CD4-positive, CD25-positive, alpha-beta regulatory T cell (primary cell): ENCODE measurements at places on chromosomes 2 and 18.

GRCh38 chr2:150811259-150811855, 323.9 kb upstream of the RND3 start:
- no peaks in the 10 kb centered on the region for H3K36me3 ChIP-seq
- no peak overlapping the region for H3K27ac ChIP-seq
- no peaks in the 10 kb centered on the region for H3K27me3 ChIP-seq
- no peak for DNase-seq
- H3K4me3 ChIP-seq = no peak overlapping the region

GRCh38 chr2:241234066-241234790, 45.8 kb downstream of the ANO7 start:
- H3K4me1 ChIP-seq = no peaks in the 10 kb centered on the region
- H3K27ac ChIP-seq = no peak overlapping the region
- H3K4me3 ChIP-seq = no peak overlapping the region
- H3K36me3 ChIP-seq = peaks cover 91% of the 10 kb centered on the region
- DNase-seq = no peak
- no peaks in the 10 kb centered on the region for H3K27me3 ChIP-seq

GRCh38 chr2:105691947-105692390, 52.7 kb upstream of the NCK2 start:
- DNase-seq = no peak
- H3K36me3 ChIP-seq = no peaks in the 10 kb centered on the region
- H3K27me3 ChIP-seq = peaks cover 2% of the 10 kb centered on the region
- no peaks in the 10 kb centered on the region for H3K4me1 ChIP-seq
- no peak overlapping the region for H3K27ac ChIP-seq
- H3K4me3 ChIP-seq = no peak overlapping the region

DNA sequence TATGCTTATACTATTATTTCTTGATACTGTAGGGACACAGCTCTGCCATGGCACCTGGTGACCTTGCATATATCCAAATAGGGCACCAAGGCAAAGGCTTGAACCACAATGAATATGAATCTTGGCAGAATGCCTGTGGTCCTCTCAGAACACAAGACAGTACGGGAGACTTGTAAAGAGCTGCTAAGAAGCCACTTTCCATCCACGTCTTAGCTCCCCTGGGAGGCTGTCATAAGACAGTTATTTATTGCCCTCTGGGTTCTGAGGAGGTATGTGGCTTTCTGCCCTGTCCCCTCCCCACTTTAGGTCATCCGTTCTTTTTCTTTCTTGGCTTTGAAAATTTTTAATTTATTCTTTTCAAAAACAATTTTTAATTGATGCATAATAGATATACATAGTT, 29.8 kb upstream of the MRPL33 start:
- no peak overlapping the region for H3K4me3 ChIP-seq
- H3K36me3 ChIP-seq = no peaks in the 10 kb centered on the region
- H3K4me1 ChIP-seq = no peaks in the 10 kb centered on the region
- H3K27me3 ChIP-seq = no peaks in the 10 kb centered on the region
- no peak overlapping the region for H3K27ac ChIP-seq

DNA sequence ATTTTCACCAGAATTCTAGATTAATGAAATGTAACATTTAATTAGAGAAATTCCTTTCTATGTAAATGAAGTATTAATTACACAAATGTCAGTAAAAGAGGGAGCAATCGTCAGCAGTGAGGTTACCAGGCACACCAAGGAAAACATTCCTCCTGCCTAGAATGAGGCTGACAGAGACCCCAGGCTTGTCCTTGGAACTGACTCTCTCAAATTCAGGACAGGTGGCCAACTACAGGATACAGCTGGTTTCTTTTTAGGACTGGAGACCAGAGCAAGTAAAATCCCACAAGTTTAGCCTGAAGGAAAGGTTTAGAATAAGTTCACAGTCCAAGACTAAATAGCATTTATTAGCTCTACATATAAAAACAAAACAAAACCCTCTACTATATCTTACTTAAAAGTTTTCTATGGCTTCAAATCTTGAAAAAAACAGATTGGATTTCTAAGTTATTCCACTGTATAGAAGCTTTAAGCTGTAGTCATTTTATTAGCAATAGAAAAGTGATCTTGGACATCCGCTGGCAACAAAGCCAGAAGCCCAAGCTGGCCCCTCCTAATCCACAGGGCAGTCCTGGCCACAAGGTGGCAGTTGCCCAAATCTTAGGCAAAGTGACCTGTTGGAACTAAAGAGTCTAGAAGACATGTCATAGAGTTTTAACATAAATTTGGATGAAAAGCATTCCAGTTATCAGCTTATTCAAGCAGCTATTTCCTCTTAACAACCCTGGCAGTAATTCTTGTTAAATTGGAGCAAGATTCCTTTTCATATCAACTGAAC, 81.0 kb downstream of the SP3 start:
- H3K36me3 ChIP-seq = no peaks in the 10 kb centered on the region
- peak; percentile 24 for DNase-seq
- H3K27me3 ChIP-seq = peaks cover 18% of the 10 kb centered on the region
- no peak overlapping the region for H3K27ac ChIP-seq

DNA sequence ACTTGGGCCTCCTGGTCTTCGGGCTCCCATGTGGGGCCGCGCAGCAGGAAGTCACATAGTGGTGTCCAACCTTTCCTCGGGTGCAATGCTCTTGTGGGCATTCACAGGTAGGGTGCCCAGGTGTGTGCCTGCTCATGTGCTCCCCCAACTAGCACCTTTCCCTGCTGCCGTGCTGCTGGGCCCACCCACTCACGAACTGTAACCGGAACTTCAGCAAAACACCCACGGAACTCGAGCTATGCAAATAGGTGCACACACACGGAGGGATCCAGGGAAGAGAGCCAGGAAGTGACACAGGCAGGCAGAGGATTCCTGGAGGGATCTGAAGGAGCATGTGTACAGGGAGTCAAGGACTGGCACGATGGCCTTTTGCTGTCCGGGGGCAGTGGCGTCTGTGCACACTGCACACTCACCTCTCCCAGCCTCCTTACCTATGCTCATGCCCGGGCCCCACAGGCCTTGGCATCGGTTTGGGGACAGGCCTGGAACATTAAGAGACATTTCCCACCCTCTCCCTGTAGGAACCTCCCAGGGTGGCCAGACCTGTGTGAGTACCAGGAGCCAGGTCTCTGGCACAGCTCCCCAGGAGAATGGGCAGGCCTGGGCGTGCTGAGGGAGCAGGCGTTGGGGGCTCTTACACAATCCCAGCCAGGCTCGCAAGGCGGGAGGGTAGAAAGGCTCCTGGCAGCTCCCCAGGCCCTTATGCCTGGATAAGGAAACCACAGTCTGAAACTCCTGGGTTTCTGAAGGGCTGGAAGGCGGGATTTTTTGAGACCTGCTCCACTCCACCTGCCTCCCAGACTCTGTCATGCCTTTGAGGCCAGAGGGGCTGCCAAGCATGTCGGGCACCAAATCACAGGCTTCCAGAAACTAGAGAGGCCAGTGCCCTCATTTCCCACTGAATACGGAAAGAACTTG, 6.6 kb upstream of the PTMA start:
- H3K36me3 ChIP-seq = no peaks in the 10 kb centered on the region
- H3K4me1 ChIP-seq = peaks cover 15% of the 10 kb centered on the region
- no peak overlapping the region for H3K4me3 ChIP-seq
- no peak for DNase-seq
- no peak overlapping the region for H3K27ac ChIP-seq

- no peak for DNase-seq
- H3K27me3 ChIP-seq = no peaks in the 10 kb centered on the region
- H3K27ac ChIP-seq = no peak overlapping the region
- no peak overlapping the region for H3K4me3 ChIP-seq
- H3K36me3 ChIP-seq = no peaks in the 10 kb centered on the region
These were observed 1122.8 kb upstream of the CELF4 start for GRCh38 chr18:38688416-38688815.

GRCh38 chr2:222058819-222059445, 239.9 kb downstream of the PAX3 start:
- H3K27ac ChIP-seq = no peak overlapping the region
- no peak overlapping the region for H3K4me3 ChIP-seq
- no peaks in the 10 kb centered on the region for H3K4me1 ChIP-seq
- no peak for DNase-seq
